ENCODE measurements at places on chromosomes 12 and 14.

GRCh38 chr14:64663174-64663573 is 41.0 kb upstream of the PLEKHG3 start:
- no peak for DNase-seq

DNA sequence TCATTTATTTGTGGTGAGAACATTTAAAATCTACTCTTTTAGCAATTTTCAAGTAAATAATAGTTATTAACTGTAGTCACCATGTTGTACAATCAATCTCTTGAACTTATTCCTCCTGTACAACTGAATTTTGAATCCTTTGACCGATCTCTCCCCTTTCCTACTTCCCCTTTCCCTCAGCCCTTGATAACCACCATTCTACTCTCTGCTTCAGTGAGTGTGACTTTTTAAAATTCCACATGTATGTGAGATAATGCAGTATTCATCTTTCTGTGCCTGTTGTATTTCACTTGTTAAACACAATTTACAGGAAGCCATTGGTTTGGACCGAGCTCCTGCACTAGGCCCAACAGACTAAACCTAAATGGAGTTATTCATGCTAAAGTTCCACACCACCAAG is 458.9 kb upstream of the PDE3A start:
- no peak for DNase-seq

DNA sequence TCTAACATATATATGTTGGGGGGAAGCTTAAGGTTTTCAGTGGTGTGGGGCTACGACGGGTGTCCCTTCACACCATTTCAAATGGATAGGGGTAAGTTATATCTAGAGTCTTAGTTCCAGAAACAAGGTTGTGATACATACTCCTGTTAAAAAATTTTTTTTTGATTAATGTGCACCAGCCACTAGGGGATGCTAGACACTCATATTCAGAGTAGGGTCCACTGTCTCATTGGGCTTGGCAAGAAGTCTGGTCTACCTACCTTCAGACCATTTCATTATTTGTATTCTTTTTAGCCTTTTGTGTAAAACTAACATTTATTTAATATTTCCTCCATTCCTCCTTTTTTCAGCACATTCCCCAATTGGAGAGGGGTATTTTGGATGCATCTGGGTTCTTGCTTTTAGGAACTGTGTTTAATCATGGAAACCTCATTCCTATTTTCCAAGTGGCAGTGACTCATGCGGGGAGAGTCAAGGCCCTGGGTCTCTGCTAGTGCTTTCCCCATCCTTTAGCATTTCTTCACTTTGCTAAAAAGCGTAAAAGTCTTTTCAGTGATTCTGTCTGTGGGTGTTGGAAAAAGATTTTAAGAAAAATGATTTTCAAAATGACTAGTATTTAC is 33.4 kb downstream of the ANO4 start:
- peak; percentile 10 for DNase-seq

DNA sequence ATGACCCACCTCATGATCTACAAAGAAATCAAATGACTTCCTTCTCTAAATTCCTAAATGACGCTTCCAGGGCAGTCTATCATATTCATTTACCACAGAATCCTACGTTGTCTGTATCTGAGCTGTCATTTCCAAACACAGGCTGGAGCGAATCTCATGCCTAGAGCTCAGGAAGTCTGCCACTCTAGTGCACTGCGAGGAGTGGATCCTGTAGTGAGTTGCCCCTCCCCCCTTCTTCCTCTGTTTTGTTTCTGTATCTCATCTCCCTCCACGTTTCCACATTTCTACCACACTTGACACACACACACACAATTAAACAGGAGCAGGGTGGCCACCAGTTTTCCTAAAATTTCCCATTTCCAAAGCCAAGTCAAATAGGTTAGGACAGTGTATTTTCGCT is 415.4 kb upstream of the PRICKLE1 start:
- no peak for DNase-seq

GRCh38 chr14:35822501-35822900 is 3.6 kb upstream of the BRMS1L start:
- DNase-seq: no peak

DNA sequence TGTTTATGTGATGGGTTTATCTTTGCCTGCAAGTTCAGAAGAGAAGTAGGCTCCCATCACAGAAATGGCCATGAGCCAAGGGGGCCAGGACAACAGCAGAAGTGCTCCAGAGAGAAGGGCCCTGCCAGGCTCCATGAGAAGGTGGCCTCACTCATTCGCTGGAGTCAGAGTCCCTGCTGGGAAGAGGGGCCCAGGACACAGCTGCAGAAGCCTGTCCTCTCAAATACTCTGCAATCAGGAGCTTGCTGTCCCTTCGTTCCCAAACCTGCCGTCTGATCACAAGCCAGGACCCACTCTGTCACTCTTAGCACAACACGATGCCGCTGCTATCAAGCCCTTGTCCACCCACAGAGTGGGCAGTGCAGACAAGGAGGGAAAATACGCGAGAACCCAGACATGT is 306.2 kb upstream of the FKBP4 start:
- no peak for DNase-seq

- DNase-seq: no peak
Measured at GRCh38 chr12:98751580-98752115, 106.6 kb downstream of the APAF1 start.
